ENCODE measurements at places on chromosomes 2 and 18. TPM values are rescaled to one million over a fixed set of nuclear protein-coding genes. Genes with fewer than 3 reads are reported as not detected.

UGT1A7 gene
- total RNA-seq: not detected

ANKRD62 gene
- total RNA-seq: not detected

ANKAR gene
- 4.6 TPM for total RNA-seq

CYP27C1 gene
- total RNA-seq: under 0.01 TPM

MYO1B gene
- total RNA-seq: 96.8 TPM

ATIC gene
- total RNA-seq: 14.9 TPM

TCF23 gene
- not detected for total RNA-seq

VWC2L gene
- total RNA-seq: not detected

WDFY1 gene
- 93.8 TPM for total RNA-seq

DSG1 gene
- total RNA-seq: not detected

SLC19A3 gene
- total RNA-seq: under 0.01 TPM

PIK3C3 gene
- 32.5 TPM for total RNA-seq

L3MBTL4 gene
- 10.2 TPM for total RNA-seq

LYG1 gene
- total RNA-seq: 0.13 TPM

SAG gene
- total RNA-seq: under 0.01 TPM

FLACC1 gene
- total RNA-seq: 0.13 TPM

RGPD3 gene
- total RNA-seq: 0.13 TPM

SRD5A2 gene
- total RNA-seq: not detected

CDKL4 gene
- total RNA-seq: 0.25 TPM

UPP2 gene
- total RNA-seq: not detected

ANXA4 gene
- total RNA-seq: 51.5 TPM

SPDYA gene
- 0.13 TPM for total RNA-seq

RPE gene
- 73.8 TPM for total RNA-seq

PID1 gene
- 0.25 TPM for total RNA-seq

TMBIM1 gene
- total RNA-seq: 121 TPM

LIPG gene
- total RNA-seq: 1.3 TPM

DLGAP1 gene
- under 0.01 TPM for total RNA-seq

KCMF1 gene
- 60.2 TPM for total RNA-seq

BCL2 gene
- total RNA-seq: 1.3 TPM

GPR155 gene
- 1.4 TPM for total RNA-seq

EVX2 gene
- not detected for total RNA-seq
